Omental fat pad (tissue), 4 donors: ENCODE measurements at places on chromosomes 5 and 9.

DNA sequence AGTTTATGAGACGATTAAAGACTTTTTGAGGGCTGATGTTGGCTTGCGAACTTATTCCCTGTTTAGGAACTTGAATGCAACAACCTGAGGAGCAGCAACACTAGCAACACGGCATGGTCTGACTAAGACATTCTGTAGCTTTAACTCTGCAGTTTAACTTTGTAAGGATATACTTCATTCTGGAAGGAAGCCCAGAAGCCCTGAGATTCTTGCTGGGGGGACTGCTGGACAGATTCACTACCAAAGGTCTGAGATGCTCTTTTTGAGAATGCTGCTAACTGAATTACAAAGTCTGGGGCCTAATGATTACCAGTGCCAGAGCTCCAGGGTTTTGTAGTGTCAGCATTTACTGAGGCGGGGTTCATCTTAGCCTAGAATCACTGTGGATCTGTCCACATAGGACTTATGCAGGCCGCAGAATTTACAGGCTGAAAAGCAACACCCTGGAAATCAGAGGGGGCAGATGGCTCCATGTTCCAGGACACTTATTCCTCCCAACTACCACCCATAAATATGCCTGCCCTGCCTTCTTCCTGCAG, 537.1 kb upstream of the CDH18 start:
- no peak for DNase-seq

- DNase-seq = no peak
Measured at GRCh38 chr5:76427206-76428140, 24.4 kb downstream of the IQGAP2 start.

- no peak for DNase-seq
Measured at GRCh38 chr9:106878934-106879333, 16.0 kb downstream of the ZNF462 start.

DNA sequence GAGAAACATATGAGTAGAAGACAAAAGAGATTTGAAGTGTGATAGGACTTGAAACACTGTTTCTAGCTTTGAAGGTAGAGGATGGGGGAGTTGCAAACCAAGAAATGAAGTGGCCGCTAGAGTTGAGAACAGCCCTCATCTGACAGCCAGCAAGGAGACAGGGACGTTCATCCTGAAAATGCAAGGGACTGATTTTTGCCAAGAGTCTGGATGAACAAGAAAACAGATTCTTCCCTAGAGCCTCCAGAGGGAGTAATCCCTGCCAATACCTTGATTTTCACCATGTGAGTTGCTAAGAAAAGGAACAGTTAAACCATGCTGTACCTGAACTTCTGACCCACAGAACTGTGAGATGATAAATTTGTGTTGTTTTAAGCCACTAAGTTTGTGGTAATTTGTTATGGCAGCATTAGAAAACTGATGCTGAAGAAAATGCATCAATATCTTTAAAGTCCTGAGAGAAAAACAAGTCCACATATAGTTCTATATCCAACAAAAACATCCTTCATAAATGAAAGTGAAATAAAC, 154.0 kb upstream of the ADAMTSL1 start:
- no peak for DNase-seq

DNA sequence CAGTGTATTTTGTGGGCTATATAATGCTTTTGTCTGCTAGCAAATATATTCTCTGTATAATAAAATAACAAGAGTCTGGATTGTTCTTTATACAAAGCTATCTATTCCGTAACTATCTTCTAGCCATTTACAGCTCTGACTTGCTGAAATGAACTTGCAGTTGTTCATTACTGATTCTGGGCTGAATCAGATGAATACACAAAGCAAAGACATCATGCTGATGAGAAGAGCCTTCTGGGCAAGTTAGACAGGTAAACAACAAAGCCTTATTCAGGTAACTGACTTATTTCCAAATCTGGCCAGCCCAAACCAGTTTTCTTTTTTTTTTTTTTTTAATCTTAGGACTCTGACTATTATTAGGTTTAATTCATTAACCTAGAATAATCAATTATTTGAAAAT, 255.5 kb downstream of the KIAA0825 start:
- DNase-seq = no peak

DNA sequence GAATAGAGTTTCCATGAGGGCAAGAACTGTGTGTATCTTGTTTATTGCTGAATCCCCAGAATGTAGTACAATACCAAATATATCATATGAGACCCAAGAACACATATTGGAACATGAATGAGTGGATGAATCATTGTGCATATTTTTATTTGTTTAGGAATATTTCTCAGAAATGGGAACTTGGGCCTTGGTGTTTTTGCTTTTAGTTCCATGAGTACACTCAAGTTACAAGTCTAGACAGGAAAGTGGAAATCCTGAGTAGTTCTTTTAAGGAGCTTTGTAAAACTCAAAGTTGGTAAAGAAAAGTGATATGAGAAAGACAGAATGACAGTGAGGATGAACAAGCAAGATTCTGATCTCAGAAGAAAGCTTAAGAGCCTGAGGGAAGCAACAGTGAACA, 647.0 kb downstream of the EFNA5 start:
- DNase-seq = no peak

DNA sequence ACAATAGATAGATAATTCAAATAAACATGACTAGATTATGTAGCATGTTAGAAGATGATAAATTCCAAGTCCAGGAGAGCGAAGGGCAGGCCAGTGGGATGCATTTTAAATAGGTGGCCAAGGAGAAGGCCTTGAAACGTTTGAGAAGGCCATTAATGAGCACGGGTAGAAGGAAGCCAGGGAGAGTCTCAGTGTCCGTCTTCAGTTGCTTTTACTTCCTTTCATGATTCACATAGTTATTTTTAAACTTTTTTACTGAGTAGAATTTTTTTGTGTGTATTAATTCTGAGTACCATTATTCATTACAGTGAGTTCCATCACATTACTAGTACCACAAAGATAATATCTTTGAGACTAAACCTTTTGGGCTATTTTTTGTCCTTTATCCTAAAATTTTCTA, 259.2 kb downstream of the ARRDC3 start:
- no peak for DNase-seq

DNA sequence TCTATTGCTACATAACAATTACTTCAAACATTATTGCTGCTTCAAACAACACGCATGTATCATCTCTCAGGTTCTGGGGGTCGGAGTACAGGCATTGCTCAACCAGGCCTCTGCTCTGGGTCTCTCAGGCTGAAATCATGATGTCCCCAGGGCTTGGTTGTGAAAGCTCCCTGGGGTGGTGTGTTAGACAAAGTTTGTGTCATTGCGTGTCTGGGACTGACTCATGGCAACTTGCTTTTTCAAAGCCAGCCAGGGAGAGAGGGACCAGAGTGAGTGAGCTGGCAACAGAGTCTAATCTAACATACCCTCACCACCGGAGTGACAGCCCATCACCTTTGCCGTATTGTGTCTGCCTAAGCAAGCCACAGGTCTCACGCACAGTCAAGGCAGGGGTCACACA, 259.2 kb upstream of the NFIL3 start:
- no peak for DNase-seq

DNA sequence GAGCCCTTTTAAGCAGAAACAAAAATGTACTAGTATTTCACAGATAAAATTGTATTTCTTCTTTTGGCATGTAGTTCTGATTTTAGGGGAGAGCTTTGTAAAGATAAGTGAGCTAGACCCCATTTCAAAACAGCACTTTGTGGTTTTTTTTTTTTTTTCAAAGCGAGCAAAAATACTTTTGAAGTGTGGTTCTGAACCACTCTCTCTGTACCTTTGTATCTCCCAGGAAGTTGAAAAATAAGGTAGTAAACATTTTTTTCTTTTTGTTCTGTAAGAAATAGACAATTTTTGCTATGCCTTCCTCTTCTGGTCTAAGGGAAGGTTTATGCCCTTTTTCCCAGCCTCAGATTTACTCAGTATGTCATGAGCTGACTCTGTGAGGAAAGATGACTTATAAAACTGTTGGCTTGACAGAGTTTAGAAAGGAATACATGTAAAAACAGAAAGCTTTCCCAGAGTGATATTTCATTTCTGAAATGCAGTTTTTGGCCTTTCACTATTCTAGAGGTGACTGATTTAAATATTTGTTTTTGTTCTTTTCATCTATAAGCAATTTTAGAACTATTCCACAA, 12.5 kb downstream of the ERCC6L2 start:
- DNase-seq = no peak

GRCh38 chr5:142181096-142181495, 72.5 kb downstream of the NDFIP1 start:
- DNase-seq = no peak
